ENCODE measurements at places on chromosomes 2 and 18.

GRCh38 chr2:54638103-54638502 is 85.4 kb upstream of the EML6 start:
- no peak for DNase-seq

DNA sequence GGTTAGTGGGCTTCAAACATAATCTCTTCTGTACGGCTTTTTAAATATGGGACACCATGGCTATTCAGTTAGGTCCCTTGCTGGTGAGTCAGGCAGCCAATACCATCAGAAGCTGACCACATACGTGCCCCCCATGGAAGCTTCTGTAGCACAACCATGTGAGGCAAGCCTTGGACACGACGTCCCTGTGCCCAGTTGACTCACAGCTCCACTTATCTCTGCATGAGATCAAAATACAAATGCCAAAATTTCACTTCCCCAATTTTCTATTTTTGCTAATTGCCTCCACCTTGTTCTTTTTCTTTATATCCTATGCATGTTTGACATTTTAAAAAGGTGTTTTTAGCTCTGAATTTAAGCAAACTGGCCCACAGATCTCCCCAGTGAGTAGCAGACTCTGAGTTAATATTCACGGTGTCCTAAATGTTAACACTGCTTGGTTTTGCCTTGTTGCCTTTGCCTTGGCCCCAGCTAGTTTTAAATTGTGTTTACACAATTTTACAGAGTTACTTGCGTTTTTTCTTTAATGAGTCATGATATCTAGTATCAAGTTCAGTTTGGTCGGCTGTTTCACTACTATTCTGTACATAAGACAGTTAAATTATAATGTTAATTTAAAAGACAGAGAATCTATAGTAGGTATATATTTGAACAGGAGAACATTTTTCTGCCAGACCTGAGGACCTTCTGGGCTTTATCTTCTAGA is 77.5 kb downstream of the CDCA7 start:
- no peak for DNase-seq

DNA sequence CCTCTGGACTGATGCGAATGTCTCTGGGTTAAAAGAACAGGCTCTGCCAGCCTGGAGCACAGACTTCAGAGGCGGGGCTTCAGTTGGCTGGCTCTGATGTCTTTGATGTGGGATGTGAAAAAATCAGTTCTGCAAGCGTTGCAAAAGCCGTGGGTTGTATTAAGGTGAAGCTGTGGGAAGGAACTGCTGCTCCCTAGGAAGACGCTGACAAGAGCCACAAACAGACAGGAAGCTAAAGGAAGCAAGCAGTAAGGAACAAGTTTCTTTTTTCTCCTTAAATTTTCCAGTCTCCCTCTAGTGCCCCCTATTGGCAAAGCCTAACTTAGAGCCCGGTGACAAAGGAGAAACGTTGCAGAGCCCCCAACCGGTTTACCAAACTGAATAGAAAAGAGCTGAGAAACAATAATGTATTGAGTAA is 239.0 kb downstream of the CCDC178 start:
- DNase-seq = peak; percentile 38

- DNase-seq = no peak
Observed at GRCh38 chr18:55501982-55502710, 85.8 kb downstream of the TCF4 start.

DNA sequence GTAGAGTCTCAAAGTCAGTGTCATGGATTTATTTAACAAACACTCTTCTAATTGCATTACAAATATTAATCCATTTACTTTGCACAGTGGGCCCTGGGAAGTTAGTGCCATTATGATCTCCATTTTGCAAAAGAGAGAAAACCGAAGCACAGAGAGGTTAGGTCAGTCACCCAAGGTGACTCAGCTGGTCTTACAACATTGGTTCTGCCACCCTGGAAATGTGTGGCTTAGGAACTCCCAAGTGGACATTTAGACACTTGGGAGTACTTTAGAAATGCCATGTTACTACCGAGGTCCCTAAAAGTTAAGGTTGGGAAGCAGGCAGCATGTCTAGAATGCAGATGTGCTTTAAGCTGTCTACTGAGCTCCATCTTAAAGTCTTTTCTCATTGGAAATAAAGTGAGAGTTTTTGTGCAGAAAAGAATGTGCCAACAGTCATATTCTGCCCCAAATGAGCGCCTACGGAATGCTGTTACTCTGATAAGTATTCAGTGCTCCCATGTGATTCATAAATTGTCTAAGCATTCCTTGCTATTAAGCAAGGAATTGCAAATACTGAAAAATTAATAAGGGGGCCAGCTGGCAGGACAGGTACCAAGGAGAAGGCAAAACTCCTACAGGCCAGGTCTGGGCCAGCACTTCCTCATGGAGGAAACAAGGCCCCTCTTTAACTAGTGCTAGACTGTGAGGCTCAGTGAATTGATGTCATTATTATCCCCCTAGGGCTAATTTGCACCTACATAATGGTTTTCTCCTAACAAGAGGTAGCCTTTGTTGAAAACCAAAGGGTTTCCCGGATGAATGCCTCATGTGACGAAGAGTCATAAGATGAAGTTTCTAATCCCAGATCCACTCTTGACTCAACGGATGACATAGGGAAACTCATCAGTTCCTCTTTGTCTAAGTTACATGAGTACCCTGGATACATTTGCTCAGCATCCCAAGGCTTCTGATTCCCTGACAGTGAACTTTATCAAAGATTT is 16.3 kb downstream of the NRP2 start:
- peak; percentile 79 for DNase-seq

GRCh38 chr2:204340511-204340910 is 204.8 kb upstream of the PARD3B start:
- no peak for DNase-seq

DNA sequence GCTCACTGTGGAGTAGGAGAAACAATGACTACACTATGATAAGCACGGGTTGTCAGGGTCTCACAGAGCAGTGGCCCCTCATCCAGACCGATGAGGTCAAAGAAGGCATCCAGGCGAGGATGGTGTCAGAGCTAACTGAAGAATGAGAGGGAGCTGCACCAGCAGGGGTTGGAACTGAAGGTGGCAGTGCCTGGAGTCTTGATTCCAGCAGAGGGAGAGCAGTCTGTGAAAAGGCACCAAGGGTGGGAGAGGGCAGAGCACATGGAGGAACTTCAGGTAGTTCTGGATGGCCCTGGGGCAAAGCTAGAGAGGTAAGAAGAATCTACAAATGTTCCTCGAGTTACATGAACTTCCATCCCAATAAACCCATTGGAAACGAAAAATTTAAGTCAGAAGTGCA is 12.6 kb downstream of the ELMOD3 start:
- DNase-seq = no peak

GRCh38 chr2:110848519-110849030 is 116.2 kb downstream of the ACOXL start:
- DNase-seq = no peak

- no peak for DNase-seq
Observed at GRCh38 chr2:53275743-53276142, 491.9 kb upstream of the CHAC2 start.

- DNase-seq = no peak
Observed at GRCh38 chr2:63192169-63192888, 141.7 kb downstream of the OTX1 start.

DNA sequence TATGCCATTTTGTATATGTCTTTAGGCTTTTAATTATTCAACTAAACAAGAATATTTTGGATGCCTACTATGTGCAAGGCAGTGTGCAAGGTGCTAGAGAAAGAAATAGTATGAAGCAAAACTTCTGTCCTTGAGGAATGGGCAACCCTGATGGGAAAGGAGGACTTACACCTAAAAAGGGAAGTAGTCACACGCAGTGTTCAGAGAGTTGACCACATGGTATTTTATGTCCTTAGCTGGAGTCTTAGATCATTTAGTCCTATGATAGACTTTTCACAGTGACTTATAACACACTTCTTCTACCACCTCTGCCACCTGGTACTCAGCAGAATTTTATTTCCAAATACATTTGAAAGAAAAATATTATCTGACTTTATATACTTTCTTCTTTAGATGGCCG is 291.6 kb downstream of the PLCL1 start:
- DNase-seq = no peak

DNA sequence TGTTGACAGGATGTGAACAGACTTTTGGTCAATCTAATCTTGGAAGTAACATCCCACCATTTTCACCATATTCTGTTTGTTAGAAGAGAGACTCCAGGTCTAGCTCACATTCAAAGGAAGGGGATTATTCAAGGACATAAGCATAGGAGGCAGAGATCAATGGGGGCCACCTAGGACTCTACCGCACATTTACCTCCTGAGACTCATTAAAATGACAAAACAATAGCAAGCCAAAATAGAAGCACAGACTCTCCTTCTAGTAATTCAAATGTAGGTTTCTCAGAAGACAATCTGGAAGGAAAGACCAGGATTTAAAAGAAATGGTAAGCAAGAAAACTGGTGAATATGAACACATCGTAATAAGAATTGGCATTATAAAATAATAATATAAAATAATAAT is 156.4 kb upstream of the KYNU start:
- no peak for DNase-seq

Data from COLO829 (cell line).